ENCODE measurements at places on chromosomes 2 and 18.

DNA sequence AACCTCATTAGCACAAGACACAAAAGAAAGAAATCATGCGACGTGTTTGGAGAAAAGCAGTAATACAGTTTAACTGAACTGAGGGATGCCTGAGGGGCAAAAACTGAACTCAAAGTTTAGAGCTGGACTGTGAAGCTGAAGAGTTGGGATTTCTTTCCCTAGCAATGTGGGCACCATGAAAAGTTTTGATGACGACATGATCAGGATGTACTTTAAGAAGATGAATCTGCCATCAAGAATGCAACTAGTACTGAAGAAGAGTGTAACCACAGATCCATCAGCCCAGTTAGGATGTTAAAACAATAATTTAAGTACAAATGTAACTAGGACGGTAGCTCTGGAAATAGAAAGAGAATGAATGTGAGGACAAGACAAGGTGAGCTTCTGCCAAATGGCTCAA is 196.2 kb downstream of the VWC2L start:
- ATAC-seq: no peak

DNA sequence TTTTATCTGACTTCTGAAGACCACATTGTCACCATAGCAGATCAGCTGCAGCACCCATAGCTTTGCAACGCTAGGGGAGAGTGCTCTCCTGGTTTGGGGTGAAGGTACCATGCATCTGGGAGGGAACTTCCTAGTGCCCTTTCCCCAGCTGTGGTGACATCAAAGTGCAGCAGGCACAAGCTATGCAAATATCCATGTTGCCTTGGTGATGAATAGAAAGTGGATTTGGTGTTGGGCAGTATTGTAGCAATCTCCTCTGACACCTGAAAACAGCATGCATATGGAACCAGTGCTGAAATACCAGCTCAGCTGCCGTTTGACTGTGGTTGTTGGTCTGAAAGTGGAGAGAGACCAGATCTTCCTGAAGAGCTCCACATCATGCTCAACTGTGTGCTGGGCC is 37.1 kb downstream of the BCL2L11 start:
- peak; percentile 31 for ATAC-seq

GRCh38 chr2:232872826-232873225 is 2.8 kb downstream of the SNORC start:
- no peak for ATAC-seq

DNA sequence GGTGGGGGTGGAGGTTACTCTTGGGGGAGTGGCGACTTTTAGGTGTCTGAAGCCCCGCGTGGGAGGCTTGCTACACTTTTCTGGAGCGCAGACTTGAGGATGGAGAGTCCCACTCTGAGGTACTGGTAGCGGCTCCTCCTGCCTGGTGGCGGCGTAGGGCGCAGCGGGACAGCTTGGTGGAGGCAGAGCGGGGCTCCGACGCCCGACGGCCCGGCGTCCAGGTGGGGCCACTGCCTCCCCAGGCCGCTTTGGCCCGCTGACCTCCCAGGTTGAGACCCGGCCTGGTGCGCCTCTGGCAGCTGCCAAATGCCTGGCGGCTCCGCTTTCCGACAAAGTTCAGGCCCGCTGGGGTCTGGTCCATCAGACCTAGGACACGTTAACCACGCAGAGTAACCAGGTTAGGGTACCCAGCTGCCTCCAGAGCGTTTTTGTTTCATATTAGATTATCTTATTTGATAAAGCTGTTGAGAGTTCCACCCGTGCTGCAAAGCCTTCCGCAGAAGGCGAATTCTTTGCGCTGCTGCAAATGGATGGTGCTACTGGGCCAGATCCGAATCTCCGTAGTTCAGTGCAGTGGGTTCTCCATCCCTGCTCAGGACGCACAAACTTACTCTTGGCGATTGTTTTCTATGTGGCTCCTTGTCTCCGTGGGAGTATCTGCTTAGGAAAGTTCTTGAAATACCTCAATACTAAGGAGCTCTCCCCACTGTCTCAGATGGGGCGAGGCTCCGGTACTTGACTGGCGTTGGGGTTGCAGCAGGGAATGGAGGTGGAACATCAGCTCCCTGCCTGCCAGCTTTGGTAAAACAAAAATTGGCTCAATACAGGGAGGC is 405.9 kb downstream of the XIRP2 start:
- no peak for ATAC-seq

DNA sequence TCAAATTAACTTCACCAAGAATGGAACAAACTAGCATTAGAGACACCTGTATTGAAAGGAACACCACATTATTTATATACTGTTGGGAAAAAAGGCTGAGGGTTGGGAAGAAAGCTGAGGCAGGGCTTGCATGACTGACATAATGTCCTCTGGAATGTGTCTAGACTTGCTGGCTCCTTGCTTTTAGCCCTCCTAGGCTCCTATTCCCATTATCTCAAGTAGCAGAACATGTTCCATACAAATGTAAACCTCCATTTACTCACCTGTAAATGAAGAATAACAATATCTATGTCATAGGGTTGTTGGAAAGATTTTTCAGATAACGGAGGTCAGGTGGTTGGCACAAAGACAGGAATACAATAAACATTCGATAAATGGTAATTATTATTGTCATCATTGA is 976 bp upstream of the ACADL start:
- no peak for ATAC-seq

DNA sequence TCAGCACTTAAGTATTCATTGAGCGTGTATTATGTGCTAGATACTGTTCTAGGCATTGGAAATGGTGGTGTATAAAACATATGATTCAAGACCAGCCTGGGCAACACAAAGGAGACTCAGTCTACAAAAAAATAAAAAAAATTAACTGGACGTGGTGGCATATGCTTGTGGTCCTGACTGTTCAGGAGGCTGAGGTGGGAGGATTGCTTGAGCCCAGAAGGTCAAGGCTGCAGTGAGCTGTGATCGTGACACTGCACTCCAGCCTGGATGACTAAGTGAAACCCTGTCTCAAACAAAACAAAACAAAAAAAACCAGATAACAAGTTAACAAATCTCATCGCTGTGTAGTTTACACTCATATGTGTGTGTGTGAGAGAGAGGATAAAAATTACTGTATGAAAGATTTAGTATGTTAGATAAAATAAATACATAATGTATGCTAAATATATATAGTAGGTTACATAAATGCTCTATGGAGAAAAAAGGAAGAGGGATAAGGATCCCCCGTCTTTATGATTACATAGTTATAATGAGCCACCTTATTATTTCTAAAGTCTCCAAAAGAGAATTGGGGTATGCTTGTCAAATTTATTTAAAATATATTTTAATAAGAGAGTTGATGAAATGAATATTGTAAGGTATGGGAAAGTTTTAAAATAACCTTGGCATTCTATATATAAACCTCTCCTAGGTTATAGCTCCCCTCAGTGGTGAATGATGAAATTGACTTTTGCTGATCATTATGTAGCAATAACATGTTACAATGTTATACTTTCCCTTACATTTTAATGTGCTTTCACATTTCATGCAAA is 69.2 kb downstream of the EHBP1 start:
- ATAC-seq: no peak
